ENCODE measurements at places on chromosomes 2 and 18.

- no peak for DNase-seq
Measured at GRCh38 chr2:10009811-10010781, 33.3 kb upstream of the KLF11 start.

DNA sequence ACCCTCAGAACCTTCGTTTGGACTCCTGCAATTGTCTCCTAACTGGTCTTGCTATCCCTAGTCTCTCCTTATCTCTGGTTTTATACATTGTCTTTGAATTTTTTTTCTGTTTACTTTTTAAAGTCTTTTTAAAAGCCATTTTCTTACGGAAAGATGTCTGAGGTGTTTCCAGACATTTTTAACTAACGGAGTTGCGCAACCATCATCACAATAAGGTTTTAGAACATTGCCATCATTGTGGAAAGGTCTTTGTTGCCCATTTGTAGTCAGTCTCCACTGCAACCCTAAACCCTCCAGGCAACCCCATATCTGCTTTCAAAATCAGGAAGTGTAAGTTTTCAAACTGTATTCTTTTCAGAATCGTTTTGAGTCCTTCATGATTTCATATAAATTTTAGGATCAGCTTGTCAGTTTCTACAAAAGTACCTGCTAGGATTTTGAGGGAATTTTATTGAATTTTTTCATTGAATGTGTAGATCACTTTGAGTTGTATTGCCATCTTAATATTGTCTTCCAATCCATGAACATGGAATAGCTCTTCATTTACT, 46.3 kb downstream of the ANKRD12 start:
- DNase-seq = no peak

GRCh38 chr2:39142904-39143605, 22.2 kb upstream of the SOS1 start:
- no peak for DNase-seq

GRCh38 chr2:75494137-75494769, 66.5 kb downstream of the EVA1A start:
- no peak for DNase-seq

GRCh38 chr2:121076885-121077549, 208.0 kb downstream of the TFCP2L1 start:
- DNase-seq = peak; percentile 42
